Fibroblast of skin of right biceps (primary cell): ENCODE measurements at places on chromosomes 13 and 19.

DNA sequence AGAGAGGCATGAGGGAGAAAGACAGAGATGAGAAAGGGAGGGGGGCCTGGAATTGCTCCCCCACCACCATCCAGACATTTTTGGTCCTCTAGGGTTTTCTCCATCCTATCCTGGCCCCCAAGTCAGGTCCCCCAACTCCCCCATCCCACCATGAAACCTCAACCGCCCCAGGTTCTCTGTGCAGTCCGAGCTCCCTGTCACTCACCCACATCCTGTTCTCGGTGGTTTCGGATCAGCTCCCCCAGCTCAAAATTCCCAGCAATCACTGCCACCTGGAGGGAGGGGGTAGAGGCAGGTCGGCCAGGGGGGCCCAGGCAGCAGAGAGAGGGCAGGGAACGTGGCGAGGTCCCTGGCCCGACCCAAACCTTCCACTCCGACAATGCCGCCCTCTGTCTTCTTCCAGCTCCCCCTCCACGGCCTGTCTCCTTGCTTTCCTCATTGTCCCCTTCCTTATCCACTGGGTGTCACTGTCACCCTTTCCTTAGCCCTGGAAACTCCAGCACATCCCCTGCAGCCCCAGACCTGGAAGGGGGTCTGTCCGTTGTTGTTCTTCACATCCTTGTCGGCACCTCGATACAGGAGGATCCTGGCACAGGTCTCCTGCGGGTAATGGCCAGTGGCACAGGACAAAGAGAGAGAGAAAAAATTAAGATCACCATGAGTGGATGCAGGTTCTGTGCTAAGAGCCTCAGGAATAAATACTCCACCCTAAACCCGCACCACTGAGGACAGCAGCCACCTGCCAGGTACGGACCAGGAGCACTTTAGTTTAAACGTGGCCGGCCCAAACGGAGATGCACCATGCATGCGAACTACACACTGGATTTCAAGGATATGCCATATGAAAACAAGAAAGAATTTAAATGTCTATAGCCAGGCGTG lies 15.4 kb downstream of the SHANK1 start:
- peak; percentile 35 for DNase-seq

DNA sequence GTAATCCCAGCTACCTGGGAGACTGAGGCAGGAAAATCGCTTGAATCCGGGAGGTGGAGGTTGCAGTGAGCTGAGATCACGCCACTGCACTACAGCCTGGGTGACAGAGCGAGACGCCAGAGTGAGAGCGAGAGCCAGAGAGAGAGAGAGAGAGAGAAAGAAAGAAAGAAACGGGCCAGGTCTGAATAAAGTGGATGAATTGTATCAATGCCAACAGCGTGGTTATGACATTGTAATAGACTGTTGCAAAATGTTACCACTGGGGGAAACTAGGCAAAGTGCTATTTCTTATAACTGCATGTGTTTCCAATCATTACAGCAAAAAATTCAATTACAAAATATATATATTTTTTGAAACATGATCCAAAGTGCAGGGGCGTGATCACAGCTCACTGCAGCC lies 11.8 kb upstream of the BTBD2 start:
- peak; percentile 73 for DNase-seq

- DNase-seq = no peak
Observed at GRCh38 chr19:14113762-14114414, 3.7 kb downstream of the PRKACA start.

GRCh38 chr13:69094485-69094884 lies 1013.1 kb upstream of the ATXN8OS start:
- no peak for DNase-seq

DNA sequence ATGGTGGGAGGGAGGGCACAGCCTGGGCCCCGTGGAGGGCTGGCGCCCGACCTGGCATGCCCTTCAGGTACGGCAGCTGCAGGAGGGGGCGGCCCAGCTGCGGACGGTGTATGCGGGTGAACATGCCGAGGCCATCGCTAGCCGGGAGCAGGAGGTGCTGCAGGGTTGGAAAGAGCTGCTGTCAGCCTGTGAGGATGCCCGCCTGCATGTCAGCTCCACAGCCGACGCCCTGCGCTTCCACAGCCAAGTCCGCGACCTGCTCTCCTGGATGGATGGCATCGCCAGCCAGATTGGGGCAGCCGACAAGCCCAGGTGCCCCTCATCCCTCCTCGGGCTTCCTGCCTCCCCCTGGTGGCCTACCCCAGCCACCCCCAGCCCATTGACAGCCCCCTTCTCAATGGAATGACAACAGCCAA lies 16.6 kb upstream of the SHKBP1 start:
- no peak for DNase-seq

GRCh38 chr19:3614858-3615505 lies 8.3 kb upstream of the TBXA2R start:
- DNase-seq = no peak

- DNase-seq = no peak
Observed at GRCh38 chr19:19409205-19409604, 3.7 kb downstream of the GATAD2A start.

DNA sequence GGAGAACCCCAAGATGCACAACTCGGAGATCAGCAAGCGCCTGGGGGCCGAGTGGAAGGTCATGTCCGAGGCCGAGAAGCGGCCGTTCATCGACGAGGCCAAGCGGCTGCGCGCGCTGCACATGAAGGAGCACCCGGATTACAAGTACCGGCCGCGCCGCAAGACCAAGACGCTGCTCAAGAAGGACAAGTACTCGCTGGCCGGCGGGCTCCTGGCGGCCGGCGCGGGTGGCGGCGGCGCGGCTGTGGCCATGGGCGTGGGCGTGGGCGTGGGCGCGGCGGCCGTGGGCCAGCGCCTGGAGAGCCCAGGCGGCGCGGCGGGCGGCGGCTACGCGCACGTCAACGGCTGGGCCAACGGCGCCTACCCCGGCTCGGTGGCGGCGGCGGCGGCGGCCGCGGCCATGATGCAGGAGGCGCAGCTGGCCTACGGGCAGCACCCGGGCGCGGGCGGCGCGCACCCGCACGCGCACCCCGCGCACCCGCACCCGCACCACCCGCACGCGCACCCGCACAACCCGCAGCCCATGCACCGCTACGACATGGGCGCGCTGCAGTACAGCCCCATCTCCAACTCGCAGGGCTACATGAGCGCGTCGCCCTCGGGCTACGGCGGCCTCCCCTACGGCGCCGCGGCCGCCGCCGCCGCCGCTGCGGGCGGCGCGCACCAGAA lies 1.1 kb downstream of the SOX1 start:
- DNase-seq = no peak

DNA sequence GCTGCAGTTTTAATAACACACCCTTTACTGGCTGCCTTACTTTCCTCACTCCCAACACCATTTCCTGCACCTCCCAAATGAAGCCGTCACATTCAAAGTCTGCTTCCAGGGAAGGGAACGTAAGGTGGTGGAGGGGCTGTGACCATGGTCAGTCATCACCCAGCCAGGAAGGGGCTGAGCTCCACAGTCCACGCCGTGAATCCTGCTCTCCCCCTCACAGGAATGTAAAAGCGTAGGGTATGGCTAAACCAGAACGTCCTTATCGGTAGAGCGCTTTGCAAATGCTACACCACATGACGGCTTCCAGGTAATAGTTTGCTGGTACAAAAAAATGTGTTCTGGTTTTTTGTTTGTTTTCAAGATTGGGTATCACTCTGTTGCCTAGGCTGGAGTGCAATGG lies 7.0 kb downstream of the NUMBL start:
- no peak for DNase-seq

DNA sequence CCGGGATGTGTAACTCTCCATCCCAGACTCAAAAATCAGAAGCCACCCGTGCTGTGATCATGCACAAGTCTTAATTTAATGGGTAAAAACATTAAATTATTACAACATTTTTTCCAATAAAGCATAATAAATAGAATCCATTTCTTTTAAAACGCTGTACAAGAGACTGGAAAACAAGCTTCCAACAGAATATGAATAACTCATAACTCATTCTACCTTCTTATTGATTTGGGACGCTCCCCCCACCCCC lies 523 bp upstream of the KRI1 start:
- DNase-seq = no peak

- no peak for DNase-seq
Observed at GRCh38 chr19:23699521-23699860, 12.5 kb upstream of the ZNF675 start.

DNA sequence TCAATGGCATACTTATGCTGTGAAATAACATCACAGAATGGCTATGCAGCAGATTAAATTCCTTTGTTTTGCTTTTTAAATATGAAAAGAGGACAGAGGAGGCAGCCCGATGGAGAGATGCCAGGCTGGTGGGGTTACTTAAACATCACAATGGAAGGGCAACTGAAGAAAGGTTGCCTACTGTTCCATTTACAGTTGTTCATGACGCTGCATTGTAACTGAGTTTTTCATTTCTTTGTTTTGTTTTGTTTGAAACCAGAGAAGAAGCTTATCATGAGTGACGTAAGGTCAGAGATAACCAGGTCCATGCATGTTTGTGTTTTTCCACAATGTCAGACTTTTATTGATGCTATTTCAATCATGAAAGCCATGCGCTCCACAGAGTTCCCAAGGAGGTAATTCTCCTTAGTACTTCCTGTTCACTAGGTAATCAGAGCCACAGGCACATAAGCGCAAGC lies 273.8 kb downstream of the LHFPL6 start:
- DNase-seq = no peak

- no peak for DNase-seq
Observed at GRCh38 chr19:22026687-22027086, 15.9 kb upstream of the ZNF208 start.

- DNase-seq = no peak
Observed at GRCh38 chr19:8965887-8966286, 44.3 kb downstream of the MUC16 start.

- no peak for DNase-seq
Observed at GRCh38 chr19:5077209-5077515, 108.2 kb downstream of the KDM4B start.

DNA sequence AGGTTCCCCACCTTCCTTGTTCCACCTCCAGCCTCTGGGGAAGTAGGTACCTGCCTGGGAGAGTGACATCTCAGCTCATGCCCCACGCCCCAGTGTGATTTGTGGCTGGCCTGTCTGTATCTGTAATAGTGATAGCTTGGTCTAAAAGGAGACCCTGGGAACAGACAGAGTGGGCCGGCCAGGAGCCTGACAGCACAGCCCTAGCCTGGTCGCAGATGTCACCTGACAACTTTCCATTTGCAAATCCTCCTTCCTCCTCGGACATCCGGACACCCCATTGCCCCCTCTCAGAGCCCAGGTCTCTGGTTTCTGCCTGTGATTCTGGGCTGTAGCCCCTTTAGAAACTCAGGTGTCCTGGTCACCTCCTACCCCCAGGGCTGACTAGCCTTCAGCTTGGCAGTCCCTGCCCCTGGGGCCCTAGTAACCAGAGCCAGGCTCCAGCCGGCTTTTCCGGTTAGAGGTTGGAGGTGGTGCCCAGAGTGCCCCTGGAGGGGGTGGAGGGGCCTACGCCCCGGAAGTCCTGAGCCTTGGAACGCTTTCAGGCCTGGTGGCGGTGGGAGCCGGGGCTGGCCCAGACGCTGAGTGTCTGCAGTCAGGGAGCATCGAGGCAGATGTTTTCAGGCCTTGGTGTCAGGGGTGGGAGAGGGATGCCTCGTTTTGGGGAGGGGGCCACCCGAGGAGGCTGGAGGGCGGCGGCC lies 6.5 kb downstream of the LRRC8E start:
- no peak for DNase-seq

DNA sequence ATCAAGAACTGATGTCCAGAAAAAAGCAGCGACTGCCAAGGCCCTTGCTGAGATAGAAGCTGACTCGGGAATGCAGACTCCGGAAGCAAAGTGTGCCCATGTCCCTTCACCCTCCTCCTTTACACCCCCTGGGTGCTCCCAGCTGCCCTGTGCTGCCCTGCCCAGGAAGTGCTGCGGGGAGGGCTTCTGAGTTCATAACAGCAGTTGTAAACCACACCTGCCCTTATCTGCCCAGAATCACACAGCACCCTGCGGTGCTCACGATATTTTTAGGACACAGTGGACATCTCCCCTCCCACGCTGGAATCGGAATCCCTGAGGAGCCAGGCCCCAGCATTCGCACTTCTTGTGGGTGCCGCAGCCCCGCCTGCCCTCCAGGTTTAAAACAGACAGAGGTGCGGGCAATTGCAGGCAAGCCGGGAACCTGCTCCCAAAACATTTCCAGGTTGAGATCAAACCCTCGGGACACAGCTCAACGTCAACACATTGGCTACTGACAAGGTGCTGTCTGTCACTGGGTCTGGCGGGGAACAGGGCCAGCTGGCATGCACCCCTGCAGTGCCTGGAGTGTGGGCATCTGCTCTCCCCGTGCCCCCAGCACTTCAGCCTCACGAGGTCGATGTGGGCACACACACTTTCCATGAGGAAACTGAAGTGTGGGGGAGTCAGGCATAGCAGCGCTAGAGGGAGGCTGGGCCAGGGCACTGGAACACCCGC lies 36.8 kb downstream of the RAB20 start:
- no peak for DNase-seq

- DNase-seq = no peak
Observed at GRCh38 chr13:41458187-41458760, 924 bp downstream of the RGCC start.

- DNase-seq = no peak
Observed at GRCh38 chr13:114019367-114019766, 45.5 kb upstream of the C13orf46 start.

DNA sequence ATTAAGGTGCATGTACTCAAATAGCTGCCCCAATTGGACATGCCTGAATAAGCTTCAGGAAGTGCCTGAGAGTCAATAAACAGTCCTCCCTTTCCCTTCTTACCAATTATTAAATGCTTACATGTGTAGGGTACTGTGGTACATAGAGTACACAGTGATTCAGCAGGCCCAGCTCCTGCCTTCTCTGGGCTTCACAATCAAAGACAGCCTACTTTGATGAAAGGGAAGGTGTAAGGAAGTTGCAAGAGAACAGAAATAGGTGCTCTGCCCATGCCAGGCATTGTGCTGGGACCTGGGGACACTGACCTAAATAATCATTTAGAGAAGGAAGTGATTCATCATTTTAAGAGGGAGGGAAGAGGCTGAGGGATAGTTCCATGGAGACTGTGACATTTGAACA lies 17.2 kb downstream of the FRY start:
- no peak for DNase-seq

GRCh38 chr13:24784319-24784718 lies 20.4 kb downstream of the RNF17 start:
- DNase-seq = no peak
